Renal cortical epithelial cell (primary cell): ENCODE measurements at places on chromosomes 5 and 9. TPM values are rescaled to one million over a fixed set of nuclear protein-coding genes. Genes with fewer than 3 reads are reported as not detected.

TMC1 gene
- 0.15 TPM in 1 of 2 replicates, not detected in the other for total RNA-seq

PDE6A gene
- total RNA-seq = 0.10 TPM in 1 of 2 replicates, not detected in the other

ENTREP1 gene
- total RNA-seq = 1.0 and 2.4 TPM in 2 replicates

ZNF367 gene
- total RNA-seq = 1.3 and 8.7 TPM in 2 replicates

TAF11L5 gene
- not detected in 2 replicates for total RNA-seq

PCDHGA1 gene
- under 0.01 and 0.80 TPM in 2 replicates for total RNA-seq

DNA sequence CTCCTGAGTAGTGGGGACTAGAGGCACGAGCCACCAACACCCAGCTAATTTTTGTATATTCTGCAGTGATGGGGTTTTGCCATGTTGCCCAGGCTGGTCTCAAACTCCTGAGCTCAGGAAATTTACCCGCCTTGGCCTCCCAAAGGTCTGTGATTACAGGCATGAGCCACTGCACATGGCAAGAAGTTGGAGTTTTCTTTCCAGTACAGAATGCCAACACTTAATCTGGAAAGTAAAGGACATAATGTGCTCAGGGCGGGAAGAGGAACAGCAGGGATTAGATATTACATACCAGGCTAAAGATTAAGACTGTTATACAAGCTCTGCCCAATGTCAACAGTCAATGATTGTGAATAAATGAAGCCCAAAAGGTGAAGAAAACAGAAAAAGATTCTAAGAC is 47.2 kb upstream of the AGXT2 start:
- DNase-seq = no peak

- DNase-seq = no peak
Observed at GRCh38 chr5:11609570-11610303, 294.5 kb downstream of the CTNND2 start.

GRCh38 chr9:84456527-84456926 is 116.0 kb upstream of the SLC28A3 start:
- DNase-seq = peak; percentile 7

DNA sequence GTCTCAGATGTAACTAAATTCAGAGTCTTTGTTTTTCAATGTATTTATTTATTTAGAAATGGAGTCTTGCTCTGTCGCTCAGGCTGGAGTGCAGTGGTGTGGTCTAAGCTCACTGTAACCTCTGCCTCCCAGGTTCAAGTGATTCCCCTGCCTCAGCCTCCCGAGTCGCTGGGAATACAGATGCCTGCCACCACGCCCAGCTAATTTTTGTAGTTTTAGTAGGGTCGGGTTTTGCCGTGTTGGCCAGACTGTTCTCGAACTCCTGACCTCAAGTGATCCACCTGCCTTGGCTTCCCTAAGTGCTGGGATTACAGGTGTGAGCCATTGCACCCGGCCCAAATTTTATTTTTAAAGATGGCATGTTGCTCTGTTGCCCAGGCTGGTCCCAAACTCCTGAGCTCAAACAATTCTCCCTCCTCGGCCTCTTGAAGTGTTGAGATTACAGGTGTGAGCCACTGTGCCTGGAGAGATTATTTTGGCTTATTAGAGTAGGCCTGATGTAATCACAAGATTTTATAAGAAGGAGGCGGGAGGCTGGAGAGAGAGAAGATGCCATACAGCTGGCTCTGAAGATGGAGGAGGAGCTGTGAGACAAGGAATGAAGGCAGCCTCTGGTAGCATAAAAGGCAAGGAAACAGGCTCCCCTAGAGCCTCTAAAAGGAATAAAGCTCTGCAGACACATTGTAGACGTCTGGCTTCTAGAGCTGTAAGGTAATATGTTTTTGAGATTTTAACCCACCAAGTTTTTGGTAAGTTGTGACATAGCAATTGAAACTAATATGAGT is 12.9 kb upstream of the KLF9 start:
- no peak for DNase-seq

DNA sequence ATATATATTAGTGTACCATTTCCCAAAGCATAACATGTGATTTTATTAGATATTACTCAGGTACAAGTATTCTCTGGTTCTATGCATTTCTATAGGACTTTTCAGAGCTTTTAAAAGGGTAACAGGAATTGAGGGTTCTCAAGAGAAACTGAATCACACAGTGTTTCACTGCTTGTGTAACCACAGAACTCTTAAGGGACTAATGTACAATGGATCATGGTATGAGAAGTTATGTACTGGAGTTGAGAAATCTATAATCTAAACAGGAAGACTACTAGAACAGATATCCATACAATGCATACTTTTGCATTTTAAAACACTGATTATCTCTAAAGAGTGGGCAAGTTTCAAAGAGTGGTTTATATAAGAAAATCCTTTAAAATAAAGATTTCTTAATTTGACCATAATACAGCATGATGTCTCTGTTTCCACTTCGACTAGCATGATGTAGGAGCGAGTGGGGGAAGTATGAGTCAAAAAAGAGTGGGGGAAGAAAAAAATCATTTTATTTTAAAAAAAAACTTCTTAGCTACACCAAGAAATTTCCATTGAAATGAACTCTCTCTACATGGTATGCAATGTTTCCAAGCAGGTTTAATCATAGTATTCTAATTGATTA is 183.5 kb downstream of the RFX3 start:
- peak; percentile 4 for DNase-seq

DNA sequence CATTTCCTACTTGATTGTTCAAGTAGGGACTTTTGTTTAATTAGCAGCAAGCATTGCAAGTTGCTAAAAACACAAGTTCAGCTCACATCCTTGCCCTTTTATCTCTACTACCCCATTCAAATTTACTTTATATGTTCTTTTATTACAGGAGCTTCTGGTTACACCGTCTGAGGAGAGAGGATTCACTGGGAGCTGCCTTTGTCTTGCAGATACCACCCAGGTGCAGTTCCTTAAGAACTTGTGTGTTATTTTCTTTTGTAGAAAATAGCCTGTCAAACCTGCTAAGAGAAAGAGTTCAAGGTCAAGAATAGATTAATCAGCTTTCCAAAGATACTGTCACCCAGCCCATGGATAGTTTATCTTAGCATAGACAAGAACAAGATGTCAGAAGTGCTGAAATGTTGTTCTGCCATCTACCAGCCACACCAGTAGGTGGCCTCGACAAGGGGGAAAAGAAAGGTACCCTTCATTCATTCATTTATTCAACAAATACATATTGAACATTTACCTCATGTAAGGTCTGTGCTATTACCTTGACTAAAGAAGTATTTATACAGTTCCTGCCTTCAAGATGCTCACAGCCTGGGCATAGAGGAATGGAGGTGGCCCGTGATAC is 750.3 kb downstream of the MAT2B start:
- DNase-seq = no peak

- no peak for DNase-seq
Observed at GRCh38 chr5:129410488-129410887, 49.6 kb upstream of the ADAMTS19 start.
